Subcutaneous adipose tissue (tissue), 4 donors: ENCODE measurements at places on chromosomes 6 and 20. TPM values are rescaled to one million over a fixed set of nuclear protein-coding genes. Genes with fewer than 3 reads are reported as not detected.

Gene LCA5
- total RNA-seq = 9.0 TPM

Gene CDSN
- total RNA-seq = not detected

Gene TGM3
- total RNA-seq = not detected

Gene IRF4
- 17.0 TPM for total RNA-seq

Gene DLL1
- 15.0 TPM for total RNA-seq

Gene SLC26A8
- not detected for total RNA-seq

Gene ZBTB46
- total RNA-seq = 7.3 TPM

Gene PEX3
- total RNA-seq = 7.3 TPM

Gene SEMG1
- not detected for total RNA-seq

Gene TCP11
- total RNA-seq = not detected

Gene DSP
- total RNA-seq = 4.2 TPM

Gene TNNC2
- total RNA-seq = 3.1 TPM

Gene FRK
- 0.75 TPM for total RNA-seq

Gene ADGRF1
- not detected for total RNA-seq

Gene CAGE1
- not detected for total RNA-seq
